ENCODE measurements at places on chromosomes 3 and 15.
A peak's percentile ranks its signal among the peaks of the same experiment; 100 is the strongest.

DNA sequence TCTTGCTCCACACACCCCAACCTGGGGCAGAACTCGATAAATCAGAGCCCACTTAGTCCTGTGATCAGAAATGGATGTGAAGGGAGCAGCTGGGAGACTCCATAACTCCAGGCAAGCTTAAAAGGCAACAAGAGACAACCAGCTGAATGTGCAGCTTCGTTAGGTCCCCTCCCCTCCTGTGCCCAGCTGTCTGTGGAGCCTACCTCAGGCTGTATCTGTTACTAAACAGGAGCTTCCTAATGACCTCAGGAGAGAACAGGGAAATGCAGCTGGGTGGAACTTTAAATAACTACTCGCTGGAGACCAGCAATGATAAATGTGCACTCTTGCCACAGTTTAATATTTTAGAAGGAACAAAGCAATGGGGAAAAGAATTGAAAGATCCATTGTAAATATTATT, 25.9 kb downstream of the SLC9A9 start:
- DNase-seq: no peak

GRCh38 chr3:9420850-9421549, 23.6 kb downstream of the SETD5 start:
- DNase-seq: no peak

DNA sequence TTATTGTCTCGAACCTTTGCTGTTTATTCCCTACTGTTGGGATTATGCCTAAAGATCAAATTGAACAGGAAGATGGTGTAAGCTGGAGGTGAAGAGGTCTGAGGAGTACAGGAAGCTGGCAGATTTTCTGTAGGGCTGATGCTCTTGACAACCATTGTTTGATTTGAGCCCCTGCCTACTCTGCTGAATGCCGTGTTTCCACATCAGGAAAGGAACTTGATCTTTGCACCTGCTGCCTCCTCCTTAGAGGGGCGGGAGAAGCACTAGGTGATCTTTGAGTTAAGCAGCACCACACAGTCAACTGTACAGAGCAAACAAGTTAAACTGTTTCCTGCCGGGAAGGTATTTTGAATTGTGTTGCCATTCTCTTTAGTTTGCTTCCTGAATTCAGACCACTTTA, 364.6 kb upstream of the EPHA6 start:
- no peak for DNase-seq

GRCh38 chr3:151037746-151038477, 47.6 kb upstream of the MED12L start:
- DNase-seq: no peak

DNA sequence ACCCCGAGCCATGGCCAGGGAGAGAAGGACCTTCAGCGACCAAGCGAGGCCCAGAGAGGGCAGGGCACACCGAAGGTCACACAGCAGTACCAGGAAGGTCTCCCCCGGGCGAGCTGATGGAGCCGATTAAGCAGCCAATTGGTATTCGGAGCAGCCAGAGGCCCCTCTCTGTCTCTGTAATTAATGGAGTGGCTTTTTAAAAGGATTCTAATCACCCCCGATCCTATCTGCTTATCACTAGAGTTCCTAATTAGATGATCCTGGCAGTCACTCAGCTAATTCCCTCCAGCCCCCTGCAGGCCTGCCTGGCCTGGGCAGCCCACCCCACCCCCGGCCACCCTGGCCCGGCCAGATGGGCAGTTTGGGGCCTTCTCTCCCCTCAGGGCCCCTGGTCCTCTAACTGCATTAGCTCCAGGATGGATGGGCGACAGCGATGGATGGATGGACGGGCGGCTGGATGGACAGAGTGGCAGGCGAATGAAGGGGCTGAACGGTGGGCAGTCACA, 1.6 kb upstream of the DNAJB8 start:
- DNase-seq: no peak

- peak; percentile 24 for DNase-seq
Measured at GRCh38 chr3:20040548-20041196, 426 bp downstream of the KAT2B start.

DNA sequence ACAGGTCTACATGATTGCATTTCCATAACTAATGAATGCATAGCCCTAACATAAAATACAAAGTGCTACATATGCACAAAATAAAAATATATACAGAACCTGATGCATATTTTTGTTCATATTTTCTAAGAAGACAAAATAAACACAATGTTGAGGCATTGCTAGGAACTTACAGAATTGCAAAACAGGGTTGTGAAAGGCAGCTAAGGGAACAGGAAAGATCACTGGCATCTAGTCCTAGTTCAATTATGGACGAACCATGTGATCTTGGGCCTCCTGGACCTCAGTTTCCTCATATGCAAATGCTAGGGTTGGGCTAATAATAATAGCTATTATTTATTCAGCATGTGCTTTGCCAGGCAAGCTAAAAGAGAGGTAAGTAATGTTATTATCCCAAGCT, 15.5 kb upstream of the NCEH1 start:
- no peak for DNase-seq

GRCh38 chr3:113783463-113783862, 36.6 kb downstream of the ATP6V1A start:
- DNase-seq: no peak

GRCh38 chr15:89244574-89244903, 760 bp downstream of the FANCI start:
- DNase-seq: no peak

DNA sequence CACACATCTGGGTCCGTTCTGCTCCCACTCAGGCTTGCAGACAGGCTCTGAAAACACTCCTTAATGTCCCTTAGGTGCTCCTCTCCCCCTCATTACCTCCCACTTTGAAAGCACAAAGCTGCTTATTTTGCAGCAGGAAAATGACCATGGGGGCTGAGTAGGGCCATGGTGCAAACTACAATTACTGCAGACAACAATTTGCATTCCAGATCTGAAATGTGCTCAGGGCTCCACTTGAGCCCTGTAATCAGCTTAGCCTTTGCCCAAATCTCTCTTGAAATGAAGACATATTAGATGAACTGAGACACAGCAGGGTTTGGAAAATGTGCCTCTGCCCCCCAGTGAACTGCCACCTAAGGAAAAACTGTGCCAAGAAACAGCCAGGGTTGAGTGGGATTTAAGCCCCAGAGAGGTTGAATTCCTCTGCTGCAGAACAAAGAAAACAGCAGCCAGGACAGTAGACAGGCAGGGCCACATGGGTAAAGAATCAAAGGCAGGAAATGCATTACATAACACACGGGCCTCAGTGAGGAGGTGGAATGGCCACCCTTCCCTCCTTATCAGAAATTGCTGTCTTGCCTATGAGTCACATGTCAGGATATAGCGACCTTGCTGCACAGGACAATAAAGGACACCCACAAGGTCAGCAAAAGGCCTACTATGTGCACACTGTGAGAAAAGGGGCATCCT, 126.8 kb upstream of the ARHGEF3 start:
- DNase-seq: no peak

DNA sequence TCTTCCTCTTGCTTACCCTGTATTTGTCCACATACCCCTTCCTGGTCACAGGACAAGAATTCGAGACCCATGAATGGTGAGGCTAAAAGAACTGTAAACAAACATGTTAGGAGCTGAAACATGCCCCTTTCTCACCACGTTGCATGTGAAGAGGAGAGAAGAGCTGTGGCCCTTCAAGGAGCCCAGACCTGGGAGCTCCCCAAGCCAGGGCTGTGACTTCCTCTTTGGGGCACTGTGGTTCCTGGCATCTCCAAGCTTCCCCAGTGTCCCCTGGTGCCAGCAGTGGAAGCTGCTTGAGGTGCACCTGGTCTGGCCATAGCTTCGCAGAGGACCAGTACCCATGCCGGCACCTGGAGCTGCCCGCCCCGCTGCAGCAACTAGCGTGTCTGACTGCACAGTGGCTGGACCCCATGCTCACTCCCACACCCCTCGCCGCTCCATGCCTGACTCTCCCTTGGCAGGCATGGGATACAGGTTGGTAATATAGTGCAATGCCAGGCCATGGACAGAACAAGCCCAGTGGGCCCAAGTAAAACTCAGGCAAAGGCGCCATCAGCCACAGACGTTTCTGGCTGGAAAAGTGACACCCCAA, 9.9 kb downstream of the SPCS1 start:
- no peak for DNase-seq

GRCh38 chr3:48411606-48412374, 18.1 kb downstream of the PLXNB1 start:
- no peak for DNase-seq

DNA sequence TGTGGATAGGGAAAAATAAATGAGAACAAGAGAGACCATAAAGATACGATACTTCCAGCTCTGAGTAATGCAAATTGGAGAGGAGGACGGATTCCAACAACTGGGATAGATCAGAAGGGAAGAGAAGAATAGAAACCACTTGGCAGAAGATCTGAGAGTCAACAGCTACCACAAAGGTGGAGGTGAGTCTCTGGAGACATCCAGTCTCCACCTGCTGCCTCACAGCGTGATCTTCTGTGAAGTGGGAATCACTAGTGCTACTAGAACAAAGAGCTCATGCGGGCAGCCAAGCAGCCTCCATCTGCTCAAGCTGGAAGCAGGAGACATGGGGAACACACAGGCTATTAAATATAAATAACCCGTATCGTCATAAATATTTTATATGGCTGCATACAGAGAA, 558.5 kb upstream of the CFAP20DC start:
- no peak for DNase-seq

DNA sequence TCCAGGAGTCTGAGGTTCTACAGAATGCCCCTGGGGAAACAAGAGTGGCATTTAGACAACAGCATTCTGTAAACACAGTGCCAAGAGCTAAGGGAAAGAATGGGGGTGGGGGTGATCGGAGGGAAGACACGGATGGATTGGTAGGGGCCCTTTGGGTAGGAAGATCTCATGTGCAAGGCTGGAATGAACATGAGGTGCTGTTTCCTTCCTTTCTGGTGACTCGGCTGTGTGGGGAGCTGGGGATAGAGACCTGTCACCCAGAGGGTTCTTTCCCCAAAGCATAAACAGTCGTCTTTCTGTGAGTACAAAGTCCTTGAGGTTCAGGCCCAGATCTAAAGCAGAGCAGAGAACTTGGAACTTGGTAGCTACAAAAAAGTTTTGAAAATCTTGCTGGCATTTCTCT, 11.7 kb downstream of the TPM1 start:
- no peak for DNase-seq

GRCh38 chr15:101206176-101206591, 45.7 kb downstream of the CHSY1 start:
- peak; percentile 55 for DNase-seq

GRCh38 chr3:43862992-43863805, 172.5 kb downstream of the ABHD5 start:
- DNase-seq: no peak

DNA sequence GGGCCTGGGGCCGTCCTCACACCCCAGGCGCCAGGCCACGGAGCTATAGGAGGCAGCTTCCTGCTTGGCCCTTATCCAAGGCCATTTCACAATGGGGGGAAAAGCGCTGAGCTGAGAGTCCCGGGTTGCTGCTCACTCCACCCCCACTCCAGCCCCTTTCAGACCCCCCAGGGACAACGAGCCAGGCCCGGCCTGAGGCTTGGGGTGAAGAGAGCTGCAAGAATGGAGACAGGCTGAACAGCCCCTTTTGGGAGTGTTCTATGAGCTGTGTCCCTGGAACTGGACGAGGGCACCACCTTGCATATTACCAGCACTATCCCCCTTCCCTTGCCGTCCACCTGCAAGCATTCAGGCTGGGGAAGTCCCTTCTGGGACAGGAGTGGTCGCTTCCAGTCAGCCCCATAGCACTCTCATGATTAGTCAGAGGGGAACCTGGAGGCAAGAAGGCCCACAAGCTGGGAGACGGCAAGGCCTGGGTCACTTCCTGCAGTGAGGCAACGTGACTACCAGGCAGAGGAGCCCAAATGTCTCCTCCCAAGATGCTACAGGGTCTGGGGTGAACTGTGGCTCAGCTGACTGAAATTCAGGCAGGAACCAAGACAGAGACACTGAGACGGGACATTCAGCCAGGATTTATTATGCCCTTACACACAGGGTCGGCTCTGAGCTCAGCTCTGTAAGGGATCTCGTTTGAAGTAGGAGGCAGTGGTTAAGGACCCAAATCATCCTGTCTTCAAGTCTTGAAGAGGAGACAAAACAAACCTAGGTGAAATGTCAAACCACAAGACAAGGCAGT, 8.6 kb upstream of the SRP14 start:
- DNase-seq: no peak

All from stimulated activated CD4-positive, alpha-beta T cell treated with anti-CD3 and anti-CD28 coated beads, TNF-alpha, amount 100 ng/mL, for 1 hour (primary cell).